ENCODE measurements at places on chromosomes 2 and 18.
A peak's percentile ranks its signal among the peaks of the same experiment; 100 is the strongest.

- no peak for DNase-seq
- peaks cover 33% of the 10 kb centered on the region for H3K4me1 ChIP-seq
- H3K4me3 ChIP-seq, result peak overlapping the region; percentile 100
- no peaks in the 10 kb centered on the region for H3K27me3 ChIP-seq
- peak overlapping the region; percentile 44 for H3K27ac ChIP-seq
These were observed 4.4 kb downstream of the ACTR2 start for GRCh38 chr2:65231892-65232477.

GRCh38 chr2:179952658-179953057 is 54.4 kb downstream of the CWC22 start:
- no peak for DNase-seq
- H3K27me3 ChIP-seq, result no peaks in the 10 kb centered on the region

GRCh38 chr2:76640905-76641304 is 881.3 kb downstream of the LRRTM4 start:
- H3K27me3 ChIP-seq, result no peaks in the 10 kb centered on the region
- H3K36me3 ChIP-seq, result no peaks in the 10 kb centered on the region
- H3K4me1 ChIP-seq, result no peaks in the 10 kb centered on the region
- no peak overlapping the region for H3K27ac ChIP-seq
- H3K4me3 ChIP-seq, result no peak overlapping the region

- H3K27me3 ChIP-seq, result no peaks in the 10 kb centered on the region
- no peak overlapping the region for H3K4me3 ChIP-seq
These were observed 358.1 kb upstream of the SYT4 start for GRCh38 chr18:43635397-43635796.

- H3K27ac ChIP-seq, result no peak overlapping the region
- H3K36me3 ChIP-seq, result no peaks in the 10 kb centered on the region
- DNase-seq, result no peak
These were observed 1732.3 kb upstream of the PIK3C3 start for GRCh38 chr18:40222776-40223175.

- no peaks in the 10 kb centered on the region for H3K27me3 ChIP-seq
- H3K36me3 ChIP-seq, result peaks cover 5% of the 10 kb centered on the region
- no peak overlapping the region for H3K4me3 ChIP-seq
These were observed 51.7 kb upstream of the OTX1 start for GRCh38 chr2:62998949-62999348.

GRCh38 chr2:234535464-234535863 is 38.6 kb upstream of the ARL4C start:
- H3K36me3 ChIP-seq, result no peaks in the 10 kb centered on the region
- no peak overlapping the region for H3K4me3 ChIP-seq
- H3K4me1 ChIP-seq, result no peaks in the 10 kb centered on the region
- peaks cover 42% of the 10 kb centered on the region for H3K27me3 ChIP-seq
- no peak overlapping the region for H3K27ac ChIP-seq
- DNase-seq, result no peak

DNA sequence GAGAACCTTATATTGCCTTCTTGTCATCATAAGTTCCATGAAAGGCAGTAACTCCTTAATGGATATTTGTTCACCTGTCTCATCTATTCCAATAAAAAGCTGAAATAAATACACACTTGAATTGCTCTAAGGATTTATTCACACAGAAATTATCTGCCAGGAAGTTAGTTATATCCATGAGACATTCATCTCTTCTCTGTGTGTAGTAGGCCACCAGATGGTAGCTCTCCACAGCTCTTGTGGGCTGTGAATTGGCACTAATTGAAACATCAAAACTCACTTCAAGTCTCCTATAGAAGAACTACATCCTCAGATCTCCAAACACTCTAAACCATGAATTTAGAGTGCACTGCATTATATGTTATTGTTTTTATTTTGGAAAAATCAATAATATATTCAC is 189.6 kb downstream of the DSC3 start:
- DNase-seq, result no peak
- no peak overlapping the region for H3K27ac ChIP-seq
- H3K36me3 ChIP-seq, result no peaks in the 10 kb centered on the region
- H3K27me3 ChIP-seq, result no peaks in the 10 kb centered on the region

GRCh38 chr2:239194731-239195317 is 206.0 kb downstream of the HDAC4 start:
- no peaks in the 10 kb centered on the region for H3K27me3 ChIP-seq
- peaks cover 13% of the 10 kb centered on the region for H3K36me3 ChIP-seq
- peak overlapping the region; percentile 46 for H3K27ac ChIP-seq
- peaks cover 12% of the 10 kb centered on the region for H3K4me1 ChIP-seq
- H3K4me3 ChIP-seq, result no peak overlapping the region
- no peak for DNase-seq

DNA sequence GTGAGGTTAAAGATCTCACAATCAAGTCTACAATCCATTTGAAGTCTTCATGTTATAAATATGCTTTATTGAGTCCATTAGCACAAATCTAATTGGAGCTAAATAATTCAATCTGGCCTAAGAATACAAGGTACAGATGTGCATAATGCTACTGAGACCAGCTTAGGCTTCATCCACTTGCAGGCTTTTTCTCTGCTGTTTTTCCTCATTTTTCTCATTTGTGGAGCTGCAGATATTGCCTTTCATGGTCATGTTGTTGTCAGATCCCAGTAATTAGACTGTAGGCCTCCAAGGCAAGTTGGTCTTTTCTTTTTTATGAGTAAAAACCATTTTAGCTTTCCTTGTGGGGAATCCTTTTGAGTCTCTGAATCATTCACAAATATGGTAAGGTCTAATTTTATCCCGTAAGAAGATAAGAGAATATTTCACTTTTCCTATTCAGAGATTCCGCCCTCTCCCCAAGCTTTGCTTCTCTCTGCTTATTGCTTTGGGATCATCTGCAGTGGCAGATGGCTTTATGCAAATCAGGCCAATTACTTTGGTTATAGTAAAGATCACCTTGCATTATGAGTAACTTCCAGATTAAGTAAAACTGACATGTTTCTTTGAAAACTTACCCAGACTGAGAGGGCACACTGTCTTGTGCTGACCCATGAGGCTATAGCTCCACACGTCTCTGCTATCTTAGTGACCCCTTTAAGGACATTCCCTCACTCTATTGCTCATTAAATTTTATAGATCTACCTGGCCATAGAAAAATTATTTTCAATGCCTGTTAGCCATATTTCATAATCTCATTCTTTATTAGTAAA is 80.9 kb downstream of the MGAT5 start:
- peaks cover 5% of the 10 kb centered on the region for H3K4me1 ChIP-seq
- no peak overlapping the region for H3K4me3 ChIP-seq

DNA sequence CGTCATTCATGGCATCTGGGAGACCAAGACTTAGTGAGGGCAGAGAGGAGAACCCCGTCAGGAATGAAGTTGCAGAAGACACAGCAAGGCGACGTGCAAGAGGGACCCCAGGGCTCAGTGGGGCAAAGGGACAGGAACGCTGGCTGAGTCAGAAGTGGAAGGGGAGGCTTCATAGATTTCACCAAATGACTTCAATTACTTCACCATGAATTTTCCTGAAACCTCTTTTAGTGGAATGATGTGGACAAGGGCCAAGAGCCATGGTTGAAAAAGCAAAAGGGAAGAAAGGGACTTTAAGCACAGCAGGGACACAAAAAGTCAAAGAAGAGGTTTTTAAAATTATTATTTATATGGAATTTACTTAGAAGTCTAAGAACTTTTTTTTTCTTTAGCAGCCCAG is 141.6 kb upstream of the PID1 start:
- no peaks in the 10 kb centered on the region for H3K36me3 ChIP-seq
- no peak overlapping the region for H3K27ac ChIP-seq
- H3K27me3 ChIP-seq, result no peaks in the 10 kb centered on the region
- H3K4me1 ChIP-seq, result no peaks in the 10 kb centered on the region
- DNase-seq, result no peak

- DNase-seq, result no peak
- H3K27me3 ChIP-seq, result no peaks in the 10 kb centered on the region
- peaks cover 16% of the 10 kb centered on the region for H3K4me1 ChIP-seq
- H3K4me3 ChIP-seq, result no peak overlapping the region
- H3K36me3 ChIP-seq, result no peaks in the 10 kb centered on the region
These were observed 62.0 kb upstream of the ANKRD44 start for GRCh38 chr2:197372592-197372991.

- no peak overlapping the region for H3K4me3 ChIP-seq
- H3K36me3 ChIP-seq, result no peaks in the 10 kb centered on the region
- peaks cover 67% of the 10 kb centered on the region for H3K27me3 ChIP-seq
- no peak for DNase-seq
These were observed 14.9 kb downstream of the B3GNT7 start for GRCh38 chr2:231410293-231411004.

GRCh38 chr18:9513971-9514512 is 38.7 kb downstream of the RALBP1 start:
- no peak for DNase-seq
- H3K27ac ChIP-seq, result no peak overlapping the region
- peaks cover 3% of the 10 kb centered on the region for H3K4me1 ChIP-seq
- H3K27me3 ChIP-seq, result no peaks in the 10 kb centered on the region
- no peak overlapping the region for H3K4me3 ChIP-seq

DNA sequence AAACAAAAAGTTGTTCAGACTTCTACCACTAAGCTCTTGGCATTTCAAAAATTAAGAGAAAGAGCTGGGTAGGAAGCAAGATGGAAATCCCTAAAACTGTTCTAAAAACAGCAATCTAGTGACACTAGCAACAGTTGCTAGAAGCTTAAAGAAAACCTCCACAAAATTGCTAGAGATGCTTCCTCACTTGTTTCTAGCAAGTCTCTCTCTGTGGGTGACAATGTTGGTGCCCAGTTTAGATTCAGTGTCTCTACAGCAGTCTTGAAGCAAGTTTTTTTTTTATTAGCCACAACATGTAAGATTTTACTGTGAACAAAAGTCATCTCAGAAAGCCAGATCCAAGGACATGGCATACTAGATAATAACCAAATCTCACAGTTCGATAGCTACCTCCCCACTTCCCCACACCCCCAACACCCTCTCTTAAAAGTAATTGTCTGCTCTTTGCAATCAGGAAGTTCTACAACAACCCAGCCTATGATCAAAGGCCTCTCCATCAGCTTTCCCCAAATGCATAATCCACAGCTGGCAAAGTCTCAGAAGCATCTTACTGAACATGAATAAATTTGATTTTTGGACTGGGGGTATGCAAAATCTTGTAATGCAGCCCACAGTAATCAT is 70.0 kb downstream of the ANKRD44 start:
- H3K27me3 ChIP-seq, result no peaks in the 10 kb centered on the region
- DNase-seq, result peak; percentile 13
- peaks cover 34% of the 10 kb centered on the region for H3K36me3 ChIP-seq
- H3K27ac ChIP-seq, result peak overlapping the region; percentile 94
- peaks cover 75% of the 10 kb centered on the region for H3K4me1 ChIP-seq
- peak overlapping the region; percentile 73 for H3K4me3 ChIP-seq

- H3K4me1 ChIP-seq, result peaks cover 3% of the 10 kb centered on the region
- H3K4me3 ChIP-seq, result no peak overlapping the region
- no peak overlapping the region for H3K27ac ChIP-seq
- peaks cover 13% of the 10 kb centered on the region for H3K36me3 ChIP-seq
- no peak for DNase-seq
These were observed 46.1 kb upstream of the GRHL1 start for GRCh38 chr2:9905413-9905812.

- no peaks in the 10 kb centered on the region for H3K36me3 ChIP-seq
- H3K4me1 ChIP-seq, result no peaks in the 10 kb centered on the region
- peaks cover 38% of the 10 kb centered on the region for H3K27me3 ChIP-seq
- H3K4me3 ChIP-seq, result no peak overlapping the region
- no peak for DNase-seq
These were observed 205.1 kb downstream of the NDUFA10 start for GRCh38 chr2:239819974-239820555.

GRCh38 chr18:9952633-9953416 is 39.0 kb downstream of the VAPA start:
- peaks cover 6% of the 10 kb centered on the region for H3K4me1 ChIP-seq
- no peak overlapping the region for H3K4me3 ChIP-seq
- DNase-seq, result no peak
- H3K27ac ChIP-seq, result no peak overlapping the region
- H3K27me3 ChIP-seq, result no peaks in the 10 kb centered on the region

- DNase-seq, result no peak
- H3K27me3 ChIP-seq, result peaks cover 18% of the 10 kb centered on the region
- no peak overlapping the region for H3K27ac ChIP-seq
- no peak overlapping the region for H3K4me3 ChIP-seq
- no peaks in the 10 kb centered on the region for H3K36me3 ChIP-seq
These were observed 27.5 kb upstream of the IL1B start for GRCh38 chr2:112864072-112864471.

DNA sequence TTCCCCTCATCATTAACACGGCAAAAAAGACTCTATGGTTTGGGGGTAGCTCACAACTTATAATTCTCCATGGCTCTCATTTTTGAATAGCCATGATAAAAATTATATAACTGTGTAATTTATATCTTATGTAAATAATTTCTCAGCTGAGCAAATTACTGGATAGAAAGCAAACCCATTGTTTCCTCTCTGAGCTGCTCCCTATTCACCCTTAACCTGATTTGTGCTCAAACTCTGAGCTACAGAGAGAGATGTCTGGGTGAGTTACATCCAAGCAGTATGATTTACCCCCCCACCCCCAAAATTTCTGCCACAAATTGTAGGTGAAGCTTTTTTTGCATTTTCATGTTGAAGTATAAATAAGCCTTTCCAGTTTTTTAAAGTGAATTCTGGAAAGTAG is 123.7 kb downstream of the TFCP2L1 start:
- peaks cover 5% of the 10 kb centered on the region for H3K27me3 ChIP-seq
- no peaks in the 10 kb centered on the region for H3K36me3 ChIP-seq
- no peaks in the 10 kb centered on the region for H3K4me1 ChIP-seq
- H3K27ac ChIP-seq, result no peak overlapping the region

GRCh38 chr18:35993013-35993412 is 20.5 kb downstream of the RMP24 start:
- H3K4me1 ChIP-seq, result no peaks in the 10 kb centered on the region
- H3K27ac ChIP-seq, result no peak overlapping the region
- H3K27me3 ChIP-seq, result no peaks in the 10 kb centered on the region
- no peak for DNase-seq

DNA sequence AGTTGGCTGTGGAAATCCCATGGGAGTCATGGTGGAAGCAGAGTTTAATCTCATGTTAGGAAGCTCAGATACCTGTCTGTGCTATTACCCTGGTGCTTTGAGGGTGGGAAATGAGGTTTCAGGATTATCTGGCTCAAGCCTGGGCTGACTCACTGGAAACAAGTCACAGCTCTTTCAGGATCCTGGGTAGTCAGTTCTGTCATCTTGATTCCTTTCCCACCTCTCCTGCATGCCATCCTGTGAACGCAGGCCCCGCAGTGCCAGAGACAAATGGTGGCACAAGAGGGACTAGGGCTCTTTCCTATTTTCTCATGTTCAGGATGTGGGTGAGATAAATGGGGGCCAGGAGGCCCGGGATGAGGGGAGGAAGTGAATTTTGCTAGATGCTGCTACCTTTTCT is 3.7 kb upstream of the FAM136A start:
- H3K4me3 ChIP-seq, result no peak overlapping the region
- DNase-seq, result no peak
- H3K27ac ChIP-seq, result no peak overlapping the region
- H3K27me3 ChIP-seq, result peaks cover 15% of the 10 kb centered on the region
- peaks cover 18% of the 10 kb centered on the region for H3K36me3 ChIP-seq

GRCh38 chr2:215364157-215365155 is 52.6 kb downstream of the ATIC start:
- no peaks in the 10 kb centered on the region for H3K36me3 ChIP-seq
- no peaks in the 10 kb centered on the region for H3K27me3 ChIP-seq
- H3K4me3 ChIP-seq, result no peak overlapping the region
- H3K27ac ChIP-seq, result no peak overlapping the region
- no peaks in the 10 kb centered on the region for H3K4me1 ChIP-seq

Data from effector memory CD8-positive, alpha-beta T cell (primary cell).